ENCODE measurements at places on chromosomes 2 and 18.

GRCh38 chr18:8097927-8098326 is 511.3 kb upstream of the RAB12 start:
- no peak for DNase-seq

- DNase-seq, result no peak
Measured at GRCh38 chr2:238158509-238159070, at the start of gene ERFE. ERFE (plus strand) TSS chr2:238158970; CDS start chr2:238159008, 38 bp downstream.

GRCh38 chr2:224438726-224439125 is 36.8 kb upstream of the FAM124B start:
- DNase-seq, result no peak

- DNase-seq, result no peak
Measured at GRCh38 chr2:37766106-37766505, 94.7 kb upstream of the CDC42EP3 start.

- no peak for DNase-seq
Measured at GRCh38 chr2:133685636-133686215, 117.5 kb upstream of the NCKAP5 start.

GRCh38 chr2:136129601-136130000 is 11.7 kb upstream of the CXCR4 start:
- DNase-seq, result no peak

GRCh38 chr2:160726046-160726445 is 232.4 kb upstream of the RBMS1 start:
- no peak for DNase-seq

DNA sequence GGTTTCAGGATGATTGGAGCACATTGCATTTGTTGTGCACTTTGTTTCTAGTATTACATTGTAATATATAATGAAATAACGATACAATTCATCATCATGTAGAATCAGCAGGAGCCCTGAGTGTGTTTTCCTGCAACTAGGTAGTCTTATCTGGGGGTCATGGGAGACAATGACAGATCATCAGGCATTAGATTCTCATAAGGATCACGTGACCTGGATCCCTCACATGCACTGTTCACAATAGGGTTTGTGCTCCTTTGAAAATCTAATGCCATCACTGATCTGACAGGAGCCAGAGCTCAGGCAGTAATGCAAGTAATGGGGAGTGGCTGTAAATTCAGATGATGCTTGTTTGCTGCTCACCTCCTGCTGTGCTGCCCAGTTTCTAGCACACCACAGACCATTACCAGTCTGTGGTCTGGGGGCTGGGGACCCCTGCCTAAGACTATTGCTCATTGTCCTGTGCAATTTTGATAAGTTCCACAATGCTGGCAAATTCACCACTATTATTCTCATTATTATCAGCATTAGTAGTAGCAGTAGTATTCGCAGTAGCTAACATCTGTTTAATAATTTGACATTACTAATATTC is 428.7 kb upstream of the TNP1 start:
- no peak for DNase-seq

DNA sequence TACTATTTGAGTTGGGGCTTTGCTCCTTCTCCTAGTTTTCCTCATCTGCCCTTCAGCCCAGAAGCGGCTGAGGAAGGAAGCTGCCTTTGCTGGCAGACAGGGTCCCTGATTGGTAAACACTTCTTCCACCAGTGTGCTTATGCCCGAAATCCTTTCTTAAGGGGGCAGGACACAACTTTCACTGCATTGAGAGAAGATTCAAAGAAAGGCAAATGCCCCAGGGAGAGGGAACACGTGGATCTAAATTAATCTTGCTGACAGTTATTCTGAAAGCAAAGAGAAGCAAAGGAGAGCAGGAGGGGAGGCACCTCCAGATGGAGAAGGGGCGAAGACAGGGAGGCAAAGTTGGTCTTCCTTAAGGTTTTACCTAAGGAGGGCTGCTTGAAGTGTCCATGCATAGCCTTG is 92.1 kb upstream of the EFEMP1 start:
- no peak for DNase-seq

DNA sequence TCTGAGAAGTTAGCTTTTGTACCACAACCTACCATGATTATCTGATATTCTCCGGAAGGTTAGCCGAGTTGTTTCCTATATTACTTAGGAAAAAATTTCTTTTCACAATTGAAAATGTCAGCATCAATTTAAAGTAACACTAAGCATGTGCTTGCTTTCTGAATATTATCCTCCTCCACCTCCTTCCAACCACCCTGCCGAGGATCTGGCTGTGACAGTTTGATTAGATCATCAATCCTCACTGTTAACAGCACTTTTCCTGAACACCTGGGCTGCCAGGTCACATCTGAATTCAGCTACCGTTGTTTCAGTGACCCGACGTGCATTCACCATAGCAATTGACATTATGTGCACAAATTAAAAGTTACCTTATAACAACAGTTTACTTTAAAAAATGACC is 207.0 kb downstream of the ZNF407 start:
- no peak for DNase-seq

DNA sequence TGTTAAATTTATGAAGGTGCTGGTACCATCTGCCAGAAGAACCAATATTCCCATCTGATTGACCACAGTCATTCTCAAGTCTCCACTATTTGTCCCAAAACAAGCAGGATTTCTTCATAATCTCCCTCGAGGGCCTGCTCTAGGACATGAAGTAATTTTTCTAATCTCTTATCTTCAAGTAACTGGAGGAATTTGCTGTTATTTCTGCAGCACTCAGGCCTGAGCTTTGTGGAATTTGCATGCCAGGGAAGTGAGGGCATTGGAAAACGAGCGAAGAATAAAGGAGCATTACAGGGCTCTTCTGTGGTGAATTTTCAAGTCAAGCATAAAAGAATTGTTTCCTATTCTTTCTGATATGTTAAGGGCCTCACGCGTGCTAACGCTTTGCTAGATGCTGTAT is 161.2 kb upstream of the EPAS1 start:
- DNase-seq, result no peak

- no peak for DNase-seq
Measured at GRCh38 chr18:55114876-55115275, 155.6 kb upstream of the CCDC68 start.

GRCh38 chr18:47461406-47461948 is 210.0 kb upstream of the SKOR2 start:
- no peak for DNase-seq

GRCh38 chr18:78543201-78543725 is 436.4 kb upstream of the SALL3 start:
- DNase-seq, result no peak

DNA sequence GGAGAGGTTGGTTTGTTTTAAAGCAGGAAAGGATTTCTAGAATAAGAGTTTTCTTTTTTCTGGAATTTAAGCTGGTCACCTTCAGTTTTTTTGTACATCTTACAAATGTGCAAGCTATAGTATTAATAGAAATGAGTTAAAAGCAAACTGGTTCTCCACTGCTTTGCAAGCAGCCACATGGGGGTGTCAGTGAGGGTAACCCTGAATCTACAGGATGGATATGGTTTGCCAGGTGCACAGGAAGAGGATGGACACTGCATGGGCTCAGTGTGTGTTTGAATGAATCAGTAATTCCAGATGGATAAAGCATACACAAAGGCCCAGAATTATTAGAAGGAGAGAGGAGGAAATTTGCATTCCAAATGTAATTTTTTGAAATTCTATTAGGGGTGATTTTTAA is 89.0 kb downstream of the MAPRE2 start:
- no peak for DNase-seq

- DNase-seq, result no peak
Measured at GRCh38 chr2:178829299-178829960, 22.2 kb upstream of the TTN start.

GRCh38 chr18:77059294-77059916 is 73.2 kb downstream of the MBP start:
- DNase-seq, result no peak
